A172 (cell line): ENCODE measurements at places on chromosomes 6 and 20. TPM values are rescaled to one million over a fixed set of nuclear protein-coding genes. Genes with fewer than 3 reads are reported as not detected.
A peak's percentile ranks its signal among the peaks of the same experiment; 100 is the strongest.

Gene TUBB2B
- 13.0 and 17.1 TPM in 2 replicates for total RNA-seq

Gene MYCT1
- 1.5 and 2.9 TPM in 2 replicates for total RNA-seq

Gene SPATS1
- not detected in 2 replicates for total RNA-seq

Gene PKHD1
- total RNA-seq = not detected in 2 replicates

Gene ZC2HC1B
- not detected in 2 replicates for total RNA-seq

Gene TINAG
- not detected in 2 replicates for total RNA-seq

Gene SMPDL3A
- 5.3 and 6.3 TPM in 2 replicates for total RNA-seq

Gene SLC24A3
- total RNA-seq = not detected in 2 replicates

Gene APCDD1L
- total RNA-seq = 0.78 and 2.4 TPM in 2 replicates

Gene PPP1R16B
- total RNA-seq = 0.14 TPM in 2 replicates

Gene KIF16B
- 11.2 and 12.6 TPM in 2 replicates for total RNA-seq

Gene LGSN
- not detected in 2 replicates for total RNA-seq

Gene STK38
- 23.7 and 25.3 TPM in 2 replicates for total RNA-seq

Gene CPNE1
- 194 and 195 TPM in 2 replicates for total RNA-seq

Gene MUC22
- 0.14 TPM in 1 of 2 replicates, not detected in the other for total RNA-seq

DNA sequence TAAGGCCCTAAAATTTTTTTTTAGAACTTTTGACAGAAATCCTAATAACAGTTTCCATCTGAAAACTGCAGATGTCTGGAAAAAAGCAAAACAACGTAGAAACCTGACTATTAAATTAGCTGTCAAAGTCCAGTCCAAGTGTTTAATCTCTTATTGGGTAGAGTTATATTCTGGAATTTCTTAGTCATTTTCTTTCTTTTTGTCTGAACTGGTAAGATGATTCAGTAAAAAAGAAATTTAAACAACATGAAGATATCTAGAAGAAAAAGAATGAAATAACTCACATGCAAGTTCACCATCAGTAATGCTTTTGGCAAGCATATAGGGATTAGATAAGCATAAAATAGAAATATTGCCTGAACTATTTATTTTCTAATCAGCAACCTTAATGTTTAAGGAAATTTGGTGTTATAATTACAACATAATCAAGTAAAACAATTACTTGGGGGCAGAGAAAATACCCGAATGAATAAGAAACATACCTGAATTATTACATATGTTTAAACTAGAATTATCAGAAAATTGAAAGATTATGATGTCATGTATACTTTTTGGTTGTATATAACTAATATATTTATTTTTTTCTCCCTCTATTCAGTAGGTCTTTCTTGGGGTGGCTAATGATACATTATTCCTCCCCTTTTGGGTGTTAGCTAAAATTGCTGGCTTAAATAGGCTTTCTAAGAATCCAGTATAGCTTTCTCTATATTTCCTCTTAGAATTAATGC, 51.1 kb downstream of the FAM83B start:
- no peak for DNase-seq

GRCh38 chr20:58086763-58087561, 141.5 kb downstream of the ANKRD60 start:
- peak; percentile 75 for DNase-seq

- no peak for DNase-seq
Observed at GRCh38 chr6:166405386-166405785, 22.6 kb upstream of the MPC1 start.

- DNase-seq = no peak
Observed at GRCh38 chr6:150924808-150925589, 59.5 kb downstream of the MTHFD1L start.

DNA sequence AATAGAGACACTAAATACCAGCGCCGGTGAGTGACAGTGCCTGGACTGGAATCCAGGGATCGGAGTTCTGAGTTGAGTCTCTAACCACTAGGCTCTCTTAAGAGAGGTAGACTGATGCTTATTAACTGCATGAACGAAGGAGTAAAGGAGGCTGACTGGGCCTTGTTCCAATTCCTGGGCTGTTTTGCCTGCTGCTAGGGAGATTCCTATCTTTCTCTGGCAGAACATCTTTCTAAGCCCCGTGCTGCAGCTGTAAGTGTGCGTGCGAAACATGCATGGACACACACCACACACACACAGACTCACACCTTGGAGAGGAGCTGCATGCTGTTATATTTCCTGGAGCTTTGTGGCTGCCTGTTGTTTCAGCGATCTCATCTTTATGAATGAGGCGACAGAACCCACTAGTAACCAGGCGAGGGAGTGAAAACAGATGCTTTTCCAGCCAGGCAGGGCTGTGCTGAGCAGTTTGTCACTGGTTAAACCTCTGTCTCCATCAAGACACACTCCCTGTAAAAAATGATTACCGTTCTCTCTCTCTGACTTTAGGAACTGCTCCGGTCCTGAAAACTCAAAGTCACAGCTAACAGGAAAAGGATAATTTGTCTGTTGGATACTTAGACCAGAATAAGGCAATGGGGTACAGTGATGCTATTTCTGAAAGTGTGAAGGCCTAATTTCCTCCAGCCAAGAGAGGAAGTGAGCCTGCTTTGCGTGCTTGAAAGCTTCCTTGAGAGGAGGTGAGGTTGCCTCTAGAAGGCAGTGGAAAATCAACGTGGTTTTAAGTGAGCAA, 157.4 kb upstream of the ZNF217 start:
- no peak for DNase-seq

- DNase-seq = no peak
Observed at GRCh38 chr6:137121401-137121997, 51.9 kb downstream of the IL22RA2 start.

DNA sequence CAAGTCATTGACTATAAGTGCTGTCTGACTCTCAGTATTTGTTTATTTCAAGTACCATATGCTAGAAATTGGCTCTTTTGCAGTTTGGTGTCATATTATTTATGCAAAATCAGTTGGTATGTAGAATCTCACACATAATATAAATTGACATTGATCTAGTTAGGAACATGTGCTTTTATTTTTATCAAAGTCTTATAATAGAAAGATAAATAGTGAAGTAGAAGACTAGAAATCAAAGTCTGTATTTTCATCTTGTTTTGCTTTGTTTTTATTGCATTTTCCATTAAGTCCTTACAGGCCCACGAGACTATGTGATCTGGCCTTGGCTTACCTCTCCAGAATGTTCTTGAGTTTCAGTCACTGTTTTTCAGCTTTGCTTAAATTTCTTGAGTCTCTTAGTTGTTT, 300.3 kb downstream of the LAMA2 start:
- no peak for DNase-seq

DNA sequence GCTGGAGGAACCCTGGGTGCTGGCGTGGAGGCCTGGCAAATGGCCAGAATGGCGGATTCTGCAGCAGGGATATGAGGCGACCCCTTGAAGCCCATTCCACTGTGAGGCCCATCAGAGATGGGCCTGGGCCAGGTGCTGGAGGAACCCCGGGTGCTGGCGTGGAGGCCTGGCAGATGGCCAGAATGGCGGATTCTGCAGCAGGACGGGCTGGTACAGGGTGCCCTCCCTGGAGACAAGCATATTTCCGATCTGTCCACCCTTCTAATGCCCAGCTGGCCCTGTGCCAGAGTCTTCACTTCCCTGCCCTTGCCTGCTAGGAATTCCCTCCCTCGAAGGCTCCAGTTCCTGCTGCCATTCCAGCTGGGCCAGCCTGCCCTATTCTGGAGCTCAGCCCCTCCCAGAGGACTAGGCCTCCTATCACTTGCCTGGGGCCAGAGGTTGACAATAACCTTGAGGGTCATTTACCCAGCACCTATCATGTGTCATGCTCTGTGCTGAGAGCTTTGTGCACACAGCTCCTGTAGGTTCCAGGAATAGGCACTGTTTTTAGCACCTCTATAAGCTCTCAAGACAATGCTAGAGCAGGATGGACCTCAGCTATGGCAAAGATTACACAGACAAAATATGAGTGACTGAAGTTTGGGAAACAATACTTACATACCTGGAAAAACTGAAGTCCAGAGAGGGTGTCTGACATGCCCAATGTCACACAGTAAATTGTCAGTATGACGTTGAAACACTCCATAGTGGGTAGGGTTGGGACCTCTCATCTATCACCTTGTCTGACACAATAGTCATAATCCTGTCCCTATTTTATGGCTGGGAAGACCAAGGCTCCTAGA, 21.4 kb downstream of the SUN5 start:
- DNase-seq = no peak

- no peak for DNase-seq
Observed at GRCh38 chr6:142395266-142395665, 93.5 kb downstream of the ADGRG6 start.

GRCh38 chr6:8758412-8758811, 323.1 kb upstream of the SLC35B3 start:
- DNase-seq = no peak

GRCh38 chr20:23533161-23533560, 35.1 kb downstream of the CST9L start:
- no peak for DNase-seq

DNA sequence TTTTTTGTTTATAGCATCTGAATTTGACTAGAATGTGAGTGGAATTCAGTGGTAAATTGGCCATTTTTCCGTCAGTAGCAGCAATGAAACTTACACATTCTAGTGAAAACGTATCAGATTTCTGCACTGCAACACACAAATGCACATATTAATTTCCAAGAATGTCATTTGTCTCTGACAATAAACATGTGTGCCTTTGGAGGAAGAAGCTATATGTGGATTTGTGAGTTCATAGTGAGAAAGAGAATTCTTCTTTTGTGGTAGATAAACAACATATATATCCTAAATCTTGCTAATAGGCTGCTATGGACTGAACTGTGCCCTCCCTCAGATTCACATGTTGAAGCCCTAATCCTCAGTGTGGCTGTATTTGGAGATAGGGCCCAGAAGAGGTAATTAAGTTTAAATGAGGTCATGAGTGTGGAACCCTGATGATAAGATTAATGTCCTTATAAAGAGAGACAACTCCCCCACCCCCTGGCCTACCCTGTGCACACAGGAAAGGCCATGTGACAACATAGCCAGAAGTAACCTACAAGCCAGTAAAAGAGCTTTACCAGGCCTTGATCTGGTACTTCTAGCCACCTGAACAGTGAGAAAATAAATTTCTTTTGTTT, 200.2 kb upstream of the EYA4 start:
- DNase-seq = no peak

DNA sequence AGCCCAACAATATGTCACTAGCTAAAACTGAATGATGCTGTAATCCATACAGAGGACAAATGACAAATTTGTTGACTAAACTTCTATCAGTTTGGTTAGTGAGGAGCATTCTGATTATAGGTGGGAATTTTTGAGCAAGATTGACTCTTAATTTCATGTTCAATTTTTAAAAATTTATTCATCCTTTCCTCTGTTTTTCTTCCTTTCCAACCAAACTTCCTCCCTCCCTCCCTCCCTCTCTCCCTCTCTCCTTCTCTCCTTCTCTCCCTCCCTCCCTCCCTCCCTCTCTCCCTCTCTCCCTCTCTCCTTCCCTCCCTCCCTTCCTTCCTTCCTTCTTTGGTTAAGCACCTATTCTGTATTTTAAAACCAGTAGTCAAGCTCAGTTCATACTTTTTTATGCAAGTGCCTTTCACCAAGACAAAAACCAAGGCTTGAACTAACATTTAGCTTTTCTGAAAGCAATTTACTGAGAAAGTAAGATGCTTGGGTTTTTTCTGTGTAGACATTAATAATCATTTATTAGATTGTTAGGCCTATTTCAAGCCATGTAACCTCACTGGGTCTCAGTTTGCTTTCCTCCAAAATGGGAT, 112.3 kb downstream of the TSHZ2 start:
- DNase-seq = no peak

- peak; percentile 95 for DNase-seq
Observed at GRCh38 chr6:27809939-27810767, 102.0 kb downstream of the OR2B2 start.

DNA sequence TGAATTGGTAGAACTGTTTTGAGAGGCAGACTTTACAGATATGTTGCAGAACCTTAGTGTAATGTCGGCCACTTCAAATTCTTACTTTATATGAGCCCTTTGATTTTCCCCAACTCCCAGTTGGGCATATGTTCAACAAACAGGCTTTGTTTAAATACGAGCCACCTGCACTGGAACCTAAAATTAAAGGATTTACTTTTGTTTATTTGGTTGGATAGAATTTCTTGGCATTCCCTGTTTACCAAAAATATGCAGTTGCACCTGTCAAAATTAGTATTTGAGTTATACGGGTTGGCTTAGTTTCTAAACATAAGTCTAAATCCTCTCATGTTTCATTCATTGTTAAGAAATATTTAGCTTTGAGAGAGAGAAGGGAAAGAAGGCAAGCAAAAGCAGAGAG, 2.4 kb upstream of the GLYATL3 start:
- DNase-seq = no peak

DNA sequence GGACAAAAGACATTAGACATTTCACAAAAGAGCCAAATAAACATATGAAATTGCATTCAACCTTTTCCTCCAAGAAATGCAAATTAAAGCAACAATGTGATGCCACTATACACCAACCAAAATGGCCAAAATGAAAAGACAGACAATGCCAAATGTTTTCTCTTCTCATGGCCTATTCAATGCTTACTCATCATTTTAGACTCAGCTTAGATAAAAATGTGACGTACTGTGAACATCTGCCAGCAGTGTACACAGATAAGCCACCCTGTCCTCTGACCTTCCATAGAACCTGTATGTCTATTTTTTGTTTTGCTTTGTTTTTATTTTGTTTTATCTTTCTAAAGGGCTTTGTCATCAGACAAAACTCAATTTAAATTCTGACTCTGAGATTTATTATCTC, 385.2 kb downstream of the FRK start:
- DNase-seq = no peak

DNA sequence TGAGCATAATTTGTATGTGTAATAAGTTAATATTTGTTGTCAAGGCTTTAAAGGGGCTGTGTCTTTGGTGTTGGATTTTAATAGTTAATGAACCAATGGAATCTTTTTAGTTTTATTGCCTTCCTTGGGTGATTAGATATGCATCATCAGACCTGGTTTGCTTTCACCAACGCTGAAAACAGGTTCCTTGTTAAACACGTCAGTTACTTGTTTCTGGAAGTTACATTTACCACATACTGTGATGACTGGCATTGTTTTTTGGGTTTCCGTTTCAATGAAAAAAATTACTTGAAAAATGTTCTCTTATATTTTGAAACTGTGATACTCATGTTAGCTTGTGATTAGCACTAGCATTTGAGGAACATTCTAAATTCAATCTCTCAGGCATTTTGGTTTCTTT, 58.6 kb upstream of the RNF144B start:
- DNase-seq = no peak

- no peak for DNase-seq
Observed at GRCh38 chr6:45378334-45378926, 696 bp upstream of the SUPT3H start.
